NCI-H1694 treated with DMSO at 0.1 percent for 48 hours (cell line): ENCODE measurements at places on chromosomes 5 and 9.

- no peak for DNase-seq
Measured at GRCh38 chr9:133591116-133591910, 17.9 kb downstream of the FAM163B start.

DNA sequence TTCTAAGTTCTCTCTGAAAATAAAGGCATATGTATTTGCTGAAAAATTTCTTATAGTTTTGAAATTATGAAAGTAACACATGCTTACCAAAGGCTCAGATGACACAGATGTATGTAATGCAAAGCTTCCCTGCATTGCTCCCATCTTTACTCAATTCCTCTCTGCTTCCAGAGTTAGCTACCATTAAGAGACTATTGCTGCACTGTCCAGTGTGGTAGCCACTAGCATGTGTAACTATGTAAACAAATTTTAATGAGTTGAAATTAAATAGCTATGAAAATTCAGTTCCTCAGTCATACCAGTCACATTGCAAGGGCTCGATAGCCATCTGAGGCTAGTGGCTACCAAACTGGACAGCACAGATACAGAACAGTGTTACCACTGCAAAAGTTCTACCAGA is 17.9 kb downstream of the FRMD3 start:
- no peak for DNase-seq

GRCh38 chr5:169020102-169020501 is 280.8 kb downstream of the SLIT3 start:
- DNase-seq: no peak

- DNase-seq: no peak
Measured at GRCh38 chr5:37251665-37252064, 2.5 kb upstream of the CPLANE1 start.

- no peak for DNase-seq
Measured at GRCh38 chr5:10310066-10310779, 2.5 kb upstream of the CMBL start.

DNA sequence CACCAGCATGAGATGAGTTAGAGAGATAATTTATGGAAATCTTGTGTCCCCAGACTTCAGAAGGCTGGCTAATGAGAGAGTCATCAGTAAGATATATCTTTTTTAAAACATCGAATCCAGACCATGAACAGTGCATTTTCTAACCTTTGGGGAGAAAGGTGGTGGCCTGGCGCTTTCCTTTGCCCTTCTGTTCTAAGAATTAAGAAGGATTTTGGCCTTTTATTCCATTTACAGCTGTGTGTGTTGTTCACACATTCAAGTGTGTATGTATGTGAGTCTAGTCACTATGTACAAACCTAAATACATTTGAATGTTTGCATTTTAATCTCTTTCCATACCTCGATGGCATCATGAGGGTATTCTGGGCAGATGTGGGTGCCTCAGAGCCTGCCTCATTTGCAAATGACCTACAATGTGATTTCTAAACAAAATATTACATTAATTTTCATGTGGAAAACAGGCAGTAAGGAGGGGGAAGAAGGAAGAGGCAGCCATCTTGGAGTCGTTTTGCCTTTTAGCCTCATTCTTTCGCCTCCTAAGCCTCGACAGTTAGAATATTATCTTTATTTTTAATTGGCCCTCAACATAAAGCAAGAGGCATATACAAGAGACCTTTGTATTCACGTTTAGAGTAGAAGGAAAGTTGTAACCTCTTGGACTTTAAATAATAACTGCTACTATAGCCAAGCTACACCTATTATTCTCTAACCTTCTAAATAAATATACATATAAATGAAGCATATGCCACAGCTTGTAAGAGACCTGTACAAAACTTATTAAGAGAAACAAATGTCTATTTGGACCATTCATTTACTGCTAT is 125.3 kb upstream of the TMEM161B start:
- no peak for DNase-seq

DNA sequence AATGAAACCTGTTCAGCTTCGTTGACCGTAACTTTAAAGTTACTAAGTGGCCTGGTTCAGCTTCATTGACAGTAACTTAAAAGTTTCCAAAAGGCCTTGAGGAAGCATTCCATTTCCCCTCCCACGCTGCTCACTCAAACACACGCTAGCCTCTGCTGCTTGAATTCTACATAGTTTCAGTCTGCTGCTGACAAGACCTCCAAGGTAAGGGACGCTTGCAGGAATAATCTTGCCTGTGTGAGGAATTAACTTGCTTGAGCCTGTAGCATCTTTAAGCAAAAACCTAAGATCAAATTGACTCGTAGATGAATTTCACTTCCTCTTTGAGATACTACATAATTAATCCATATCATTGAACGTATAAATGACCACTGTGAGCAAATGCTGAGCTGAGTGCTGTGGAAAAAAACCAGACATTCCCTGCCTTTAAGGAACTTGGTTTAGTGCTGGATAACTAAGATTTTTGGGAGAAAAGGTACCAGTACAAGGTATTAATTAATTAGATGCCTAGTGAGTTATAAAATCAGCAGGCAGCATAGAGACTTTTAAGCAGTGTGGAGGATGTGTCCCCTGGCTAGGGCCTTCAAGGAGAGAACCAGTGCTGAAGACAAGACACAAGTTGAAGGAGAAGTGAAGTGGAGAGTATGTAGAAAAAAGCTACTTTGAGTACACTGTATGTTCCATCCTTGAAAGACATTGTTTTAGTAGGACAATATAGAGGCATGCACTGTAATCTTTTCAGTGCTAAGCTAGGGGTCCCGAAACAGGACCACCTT is 39.2 kb downstream of the GRAMD2B start:
- no peak for DNase-seq

GRCh38 chr9:98998441-98999151 is 54.9 kb downstream of the COL15A1 start:
- DNase-seq: no peak

GRCh38 chr5:1735320-1735970 is 64.2 kb downstream of the MRPL36 start:
- no peak for DNase-seq

DNA sequence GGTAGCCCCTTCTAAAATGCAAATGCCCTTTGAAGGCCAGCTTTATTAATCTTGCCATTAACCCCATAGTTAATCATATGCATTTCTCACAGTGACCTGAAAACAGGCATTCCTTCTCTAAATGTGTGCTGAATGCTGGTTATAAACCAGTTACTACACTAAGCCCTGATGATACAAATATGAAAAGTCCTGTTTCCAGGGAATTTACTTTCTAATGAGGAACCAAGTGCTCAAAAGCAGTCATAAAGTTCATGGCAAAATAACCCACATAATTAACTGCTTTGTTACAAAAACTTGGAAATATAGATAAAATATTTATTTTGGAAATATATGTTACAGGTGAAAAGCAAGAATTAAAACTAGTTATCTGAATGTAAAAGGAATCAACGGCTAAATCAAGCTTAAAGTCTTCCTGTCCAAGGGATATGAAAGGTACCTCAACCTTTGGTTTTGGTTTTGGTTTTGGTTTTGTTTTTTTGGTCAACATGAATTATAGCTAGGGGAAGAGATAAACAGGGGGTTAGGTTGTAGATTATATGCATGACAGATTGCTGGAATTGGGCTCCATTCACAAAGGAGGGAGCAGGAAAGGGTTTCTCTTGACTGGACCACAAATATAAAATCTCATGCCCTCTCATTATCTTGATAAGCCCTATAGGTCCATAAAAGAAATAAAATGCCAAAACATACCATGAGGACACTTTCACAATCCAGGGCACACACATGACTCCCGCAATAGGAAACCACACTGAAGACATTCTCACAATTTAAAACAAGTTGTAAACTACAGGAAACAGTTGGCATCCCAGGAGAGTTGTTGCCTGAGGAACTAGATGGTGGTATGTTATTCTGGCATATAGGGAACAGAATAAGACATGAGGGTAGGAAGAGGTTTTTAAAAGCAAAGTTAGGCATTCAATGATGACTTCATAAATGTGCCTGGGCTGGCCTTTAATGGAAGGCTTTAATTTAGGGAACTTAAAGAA is 46.7 kb upstream of the MACIR start:
- no peak for DNase-seq

GRCh38 chr5:131316026-131316425 is 52.2 kb downstream of the CDC42SE2 start:
- DNase-seq: no peak

- DNase-seq: no peak
Measured at GRCh38 chr5:163670036-163670435, 164.6 kb downstream of the MAT2B start.

- DNase-seq: no peak
Measured at GRCh38 chr5:38379350-38379937, 121.1 kb downstream of the EGFLAM start.

DNA sequence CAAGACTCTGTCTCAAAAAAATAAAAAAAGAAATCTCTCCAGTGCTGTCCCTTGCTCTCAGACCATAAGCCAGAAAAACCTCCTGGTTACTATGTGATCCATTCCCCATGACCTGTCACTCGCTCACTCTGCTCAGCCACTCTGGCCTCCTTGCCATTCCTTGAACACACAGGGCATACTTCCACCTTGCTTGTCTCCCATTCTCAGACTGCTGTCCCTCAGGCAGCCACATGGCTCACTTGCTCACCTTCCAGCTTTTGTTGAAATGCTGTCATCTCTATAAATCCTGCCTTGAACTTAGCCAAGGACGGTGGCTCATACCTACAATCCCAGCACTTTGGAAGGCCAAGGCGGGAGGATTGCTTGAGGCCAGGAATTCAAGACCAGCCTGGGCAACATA is 82.9 kb downstream of the UGCG start:
- no peak for DNase-seq

DNA sequence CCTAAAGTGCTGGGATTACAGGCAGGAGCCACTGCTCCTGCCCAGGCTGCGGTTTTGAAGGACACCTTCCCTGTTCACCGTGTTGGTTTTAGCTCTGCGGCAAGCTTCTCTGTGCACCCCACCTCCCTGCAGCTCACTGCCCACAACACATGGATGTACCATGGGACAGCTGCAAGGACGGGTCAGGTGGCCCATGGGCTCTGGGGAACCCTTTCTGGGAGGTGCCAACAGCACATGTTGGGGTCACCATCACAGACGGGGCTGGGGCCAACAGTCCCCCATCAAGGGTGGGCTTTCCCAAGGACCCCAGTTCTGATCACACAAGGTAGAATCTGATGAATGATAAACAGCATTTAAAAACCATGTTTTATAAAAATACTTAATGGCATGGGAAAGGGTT is 7.5 kb downstream of the EXD3 start:
- DNase-seq: no peak

- DNase-seq: no peak
Measured at GRCh38 chr5:52786949-52787599, 642 bp upstream of the ITGA1 start.

DNA sequence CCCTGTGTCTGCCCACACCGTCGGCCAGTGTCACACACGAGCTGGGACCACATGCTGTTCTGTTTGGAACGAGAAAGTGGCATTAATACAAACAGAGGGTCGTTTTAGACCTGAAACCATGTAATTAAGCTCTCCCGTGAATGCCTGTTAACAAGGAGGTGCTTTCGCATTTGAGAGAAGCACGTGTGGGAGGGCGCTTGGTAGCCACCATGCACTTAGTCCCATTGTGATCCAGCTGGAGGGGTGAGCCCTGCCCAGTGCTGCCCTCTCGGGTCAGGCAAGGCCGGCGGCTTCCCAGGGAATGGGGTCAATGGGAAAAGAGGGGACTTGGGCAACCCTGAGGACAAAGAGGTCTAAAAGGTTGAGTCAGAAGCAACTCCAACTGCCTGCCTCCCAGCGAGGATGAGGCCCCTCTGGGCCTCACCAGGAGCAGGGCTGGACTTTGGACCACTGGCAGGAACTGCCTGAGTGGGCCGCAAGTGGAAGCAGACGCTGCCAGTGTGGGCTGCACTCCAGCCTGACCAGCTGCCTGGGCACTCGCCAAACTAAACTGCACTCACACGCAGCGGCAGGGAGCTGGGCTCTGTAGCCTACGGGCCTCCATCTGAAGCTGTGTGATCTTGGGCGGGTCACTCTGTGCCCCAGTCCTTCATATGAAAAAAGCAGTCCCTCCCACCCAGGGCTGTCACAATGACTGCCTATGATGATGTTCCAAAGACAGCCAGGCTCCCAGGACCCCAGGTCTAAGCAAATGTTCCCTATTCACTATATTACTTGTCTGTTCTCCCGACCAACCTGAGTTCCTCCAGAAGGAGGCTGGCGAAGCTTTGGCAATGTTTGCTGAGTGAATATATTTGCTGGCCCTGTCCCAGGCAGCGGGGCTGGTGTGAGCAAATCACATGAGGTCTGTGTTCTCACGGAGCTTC is 195.7 kb downstream of the CDK5RAP2 start:
- DNase-seq: no peak

DNA sequence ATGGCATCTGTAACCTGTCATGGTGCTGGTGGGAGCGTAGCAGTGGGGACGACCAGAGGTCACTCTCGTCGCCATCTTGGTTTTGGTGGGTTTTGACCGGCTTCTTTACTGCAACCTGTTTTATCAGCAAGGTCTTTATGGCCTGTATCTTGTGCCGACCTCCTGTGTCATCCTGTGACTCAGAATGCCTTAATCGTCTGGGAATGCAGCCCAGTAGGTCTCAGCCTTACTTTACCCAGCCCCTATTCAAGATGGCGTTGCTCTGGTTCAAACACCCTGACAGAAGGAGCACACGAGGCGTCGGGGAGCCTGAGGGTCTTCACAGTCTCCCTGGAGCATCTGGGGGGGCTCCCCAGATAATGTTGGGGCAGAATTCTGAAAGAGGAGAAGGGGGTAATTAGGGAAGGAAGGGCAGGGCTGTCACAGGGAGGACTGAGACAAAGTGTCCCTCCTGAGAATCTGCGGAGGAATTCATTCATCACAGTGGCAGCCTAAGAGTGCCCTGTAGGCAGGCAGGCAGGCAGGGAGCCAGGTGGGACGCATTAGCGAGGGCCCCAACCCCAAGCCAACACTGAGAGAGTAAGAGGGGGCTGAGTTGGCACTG is 21.3 kb upstream of the NCS1 start:
- DNase-seq: no peak

GRCh38 chr5:178057839-178058238 is 55.5 kb upstream of the N4BP3 start:
- DNase-seq: no peak

DNA sequence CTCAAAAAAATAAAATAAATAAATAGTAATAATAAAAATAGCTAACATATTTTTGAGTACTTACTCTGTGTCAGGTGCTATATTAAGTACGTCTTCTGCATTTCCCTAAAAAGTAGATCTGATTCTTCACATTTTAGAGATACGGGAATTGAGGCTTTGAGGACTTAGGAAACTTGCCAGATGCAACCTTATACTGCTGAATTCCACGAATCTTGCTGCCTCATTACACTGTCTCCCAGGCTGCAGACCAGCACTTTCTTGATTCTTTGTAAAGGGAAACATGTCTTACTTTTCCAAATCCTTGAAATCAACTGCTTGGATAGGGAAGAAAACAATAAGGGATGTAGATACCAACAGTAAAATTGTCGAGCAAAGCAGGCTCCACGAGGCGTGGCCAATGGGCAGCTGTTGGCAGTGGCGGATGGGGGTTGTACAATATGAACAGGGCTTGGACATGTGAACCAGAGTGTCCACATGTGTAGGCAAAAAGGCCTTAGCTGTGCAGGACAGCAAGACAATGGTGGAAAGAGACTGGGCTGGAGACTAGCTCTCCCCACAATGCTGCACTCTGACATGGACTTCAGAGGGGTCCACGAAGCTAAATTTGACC is 124.3 kb upstream of the RAI14 start:
- no peak for DNase-seq
